ENCODE measurements at places on chromosomes 3 and 15. TPM values are rescaled to one million over a fixed set of nuclear protein-coding genes. Genes with fewer than 3 reads are reported as not detected.

Gene SAMD7
- not detected for total RNA-seq

Gene MESP1
- total RNA-seq = 12.4 TPM

DNA sequence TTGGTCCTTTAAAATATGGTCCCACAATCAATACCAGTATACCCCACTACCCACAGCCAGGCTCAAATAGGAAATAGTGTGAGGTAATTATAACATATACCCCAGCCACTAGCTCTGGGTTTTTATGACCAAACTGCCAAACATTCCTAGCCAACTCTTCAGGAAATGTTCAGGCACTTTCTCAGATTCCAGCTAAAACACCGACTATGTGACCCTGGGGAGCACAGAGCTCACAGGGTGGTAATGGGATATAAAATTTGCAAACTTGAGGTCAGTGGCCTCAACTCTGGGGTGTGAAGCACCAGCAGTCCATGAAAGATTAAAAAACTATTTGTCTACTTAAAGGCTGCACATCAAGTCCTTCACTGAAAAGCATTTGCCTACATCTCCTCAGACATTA lies 12.9 kb downstream of the FBN1 start:
- no peak for DNase-seq

DNA sequence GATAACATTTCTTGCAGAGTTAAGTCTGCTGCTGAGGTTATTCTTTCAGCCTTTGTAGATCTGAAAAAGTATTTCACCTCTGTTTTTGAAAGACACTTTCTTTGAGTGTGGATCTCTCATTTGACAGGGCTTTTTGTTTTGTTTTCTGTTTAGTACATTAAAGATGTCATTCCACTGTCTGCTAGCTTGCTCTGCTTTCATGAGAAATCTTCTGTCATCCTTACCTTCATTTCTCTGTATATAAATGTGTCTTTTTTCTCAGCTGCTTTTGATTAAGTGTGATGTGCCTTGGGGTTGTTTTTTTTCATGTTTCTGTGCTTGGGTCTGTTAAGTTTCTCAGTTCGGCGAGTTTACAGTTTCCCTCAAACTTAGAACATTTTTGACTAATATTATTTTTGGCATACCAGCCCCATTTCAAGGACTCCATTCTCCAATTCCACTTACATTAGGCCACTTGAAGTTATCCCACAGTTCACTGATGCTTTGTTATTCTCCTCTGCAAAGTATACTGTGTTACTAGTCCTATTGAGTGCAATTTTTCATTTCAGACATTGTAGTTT lies 43.9 kb upstream of the CA12 start:
- no peak for DNase-seq

DNA sequence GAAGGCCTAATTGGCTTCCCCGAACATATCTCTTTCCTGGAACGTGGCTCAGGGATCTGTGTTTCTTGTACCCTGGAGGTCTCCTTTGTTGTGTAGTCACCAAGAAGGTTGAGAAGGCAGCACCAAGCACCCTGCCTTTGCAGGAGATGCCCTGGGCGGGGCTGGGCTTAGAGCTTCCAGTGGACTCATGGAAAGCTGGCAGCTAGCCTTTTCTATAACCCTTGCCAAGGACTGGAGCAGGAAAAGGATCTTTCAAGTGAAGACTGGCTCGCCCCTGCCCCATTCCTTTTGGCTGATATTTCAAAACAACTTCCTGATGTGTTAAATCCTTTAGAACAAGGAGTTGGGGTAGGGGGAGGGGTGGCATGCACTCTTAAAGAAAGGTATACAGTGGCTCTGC lies 58.9 kb upstream of the EPHA6 start:
- no peak for DNase-seq

- DNase-seq = no peak
These were observed 28.8 kb downstream of the PPM1L start for GRCh38 chr3:160784853-160785252.

Gene SLC38A3
- total RNA-seq = not detected

Data from transverse colon (tissue), 4 donors.